Stimulated activated CD4-positive, alpha-beta T cell treated with anti-CD3 and anti-CD28 coated beads, Interleukin-4, amount 100 ng/mL, for 1 hour (primary cell): ENCODE measurements at places on chromosomes 3 and 15.

GRCh38 chr3:171753665-171754408 is 56.4 kb downstream of the PLD1 start:
- no peak for DNase-seq

DNA sequence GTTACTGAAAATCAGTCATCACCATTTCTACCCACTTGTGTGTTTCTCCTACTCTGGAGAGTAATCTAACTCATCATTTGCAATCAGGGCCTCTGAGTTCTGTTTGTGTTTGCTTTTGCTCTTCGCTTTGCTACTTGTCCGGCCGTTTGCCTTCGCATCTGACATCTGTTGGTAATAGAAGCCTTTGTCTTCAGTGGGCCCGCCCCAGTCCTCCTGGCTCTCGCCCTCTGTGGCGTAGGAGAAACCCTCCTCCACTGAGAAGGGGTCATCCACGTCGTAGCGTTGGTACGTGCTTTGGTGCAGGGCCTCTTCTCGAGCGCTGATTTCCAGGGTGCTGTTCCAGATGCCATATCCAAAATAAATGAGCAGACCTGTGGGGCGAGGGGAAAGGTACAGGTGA is 48.3 kb downstream of the CLDN11 start:
- no peak for DNase-seq

DNA sequence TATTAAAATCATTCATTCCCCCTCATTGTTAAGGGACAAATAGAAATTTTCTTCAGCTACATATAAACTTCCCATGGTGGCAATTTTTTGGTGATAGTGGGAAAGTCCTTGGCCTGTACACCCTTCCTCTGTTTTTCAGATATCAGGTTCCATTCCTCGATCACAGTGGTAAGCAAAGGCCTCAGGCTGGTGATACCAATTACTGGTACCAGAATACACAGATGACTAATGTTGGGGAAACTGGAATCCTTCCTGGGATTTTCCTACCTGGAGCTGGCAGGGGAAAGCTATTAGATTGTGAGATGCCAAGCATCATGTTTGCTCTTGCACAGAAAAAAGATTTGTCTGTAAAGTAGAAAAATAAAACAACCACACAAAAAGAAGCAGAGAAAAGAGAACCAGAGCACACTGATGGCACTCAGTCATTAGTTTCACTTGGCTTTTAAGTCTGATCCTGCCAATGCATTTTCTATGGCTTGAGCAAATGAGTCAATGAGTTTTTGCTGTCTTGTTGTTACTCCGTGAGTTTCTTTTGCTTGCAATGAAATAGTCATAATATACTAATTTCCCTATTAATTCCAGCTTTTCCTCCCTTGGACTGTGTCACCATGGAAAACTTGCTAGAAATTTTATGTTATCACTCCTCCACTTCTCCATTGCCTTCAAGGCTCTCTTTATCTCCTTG is 795.0 kb downstream of the ROBO1 start:
- DNase-seq: no peak

DNA sequence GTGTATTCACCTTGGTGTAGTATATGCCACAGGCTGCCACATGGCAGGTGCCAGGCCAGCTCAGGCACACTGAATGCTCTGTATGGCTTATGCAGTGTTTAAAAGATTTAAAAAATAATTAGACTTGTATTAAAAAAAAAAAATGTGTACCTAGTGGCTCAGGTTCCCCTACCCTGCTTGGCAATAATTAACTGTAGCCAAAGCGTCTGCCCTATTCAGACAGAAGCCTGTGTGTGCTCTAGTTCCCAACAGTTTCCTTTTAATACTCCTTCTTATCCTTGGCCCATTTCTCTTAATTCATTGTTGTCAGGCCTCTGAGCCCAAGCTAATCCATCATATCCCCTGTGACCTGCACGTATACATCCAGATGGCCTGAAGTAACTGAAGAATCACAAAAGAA is 752.2 kb upstream of the CFAP20DC start:
- no peak for DNase-seq

- DNase-seq: no peak
These were observed 148.7 kb downstream of the TPRG1 start for GRCh38 chr3:189320511-189320910.

GRCh38 chr3:84904816-84905555 is 53.8 kb upstream of the CADM2 start:
- DNase-seq: no peak

DNA sequence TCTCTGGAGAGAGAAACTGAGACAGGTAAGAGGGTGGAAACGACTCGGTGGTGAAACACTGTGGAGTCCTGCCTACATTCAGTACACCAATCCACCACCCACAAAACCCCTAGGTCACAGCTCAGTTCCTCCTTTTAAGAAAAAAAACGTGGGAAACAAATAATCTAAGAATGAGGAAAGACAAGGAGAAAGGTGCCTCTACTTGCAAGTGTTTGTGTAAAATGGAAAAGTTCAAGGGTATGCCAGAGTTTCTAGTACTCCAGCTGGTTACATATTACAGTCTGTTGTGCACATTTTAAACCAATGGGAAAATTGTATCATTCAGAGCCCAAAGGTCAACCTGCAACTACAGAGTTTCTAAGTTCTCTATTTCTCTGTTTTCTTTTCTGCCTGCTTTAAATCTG is 32.2 kb downstream of the HGD start:
- DNase-seq: no peak

DNA sequence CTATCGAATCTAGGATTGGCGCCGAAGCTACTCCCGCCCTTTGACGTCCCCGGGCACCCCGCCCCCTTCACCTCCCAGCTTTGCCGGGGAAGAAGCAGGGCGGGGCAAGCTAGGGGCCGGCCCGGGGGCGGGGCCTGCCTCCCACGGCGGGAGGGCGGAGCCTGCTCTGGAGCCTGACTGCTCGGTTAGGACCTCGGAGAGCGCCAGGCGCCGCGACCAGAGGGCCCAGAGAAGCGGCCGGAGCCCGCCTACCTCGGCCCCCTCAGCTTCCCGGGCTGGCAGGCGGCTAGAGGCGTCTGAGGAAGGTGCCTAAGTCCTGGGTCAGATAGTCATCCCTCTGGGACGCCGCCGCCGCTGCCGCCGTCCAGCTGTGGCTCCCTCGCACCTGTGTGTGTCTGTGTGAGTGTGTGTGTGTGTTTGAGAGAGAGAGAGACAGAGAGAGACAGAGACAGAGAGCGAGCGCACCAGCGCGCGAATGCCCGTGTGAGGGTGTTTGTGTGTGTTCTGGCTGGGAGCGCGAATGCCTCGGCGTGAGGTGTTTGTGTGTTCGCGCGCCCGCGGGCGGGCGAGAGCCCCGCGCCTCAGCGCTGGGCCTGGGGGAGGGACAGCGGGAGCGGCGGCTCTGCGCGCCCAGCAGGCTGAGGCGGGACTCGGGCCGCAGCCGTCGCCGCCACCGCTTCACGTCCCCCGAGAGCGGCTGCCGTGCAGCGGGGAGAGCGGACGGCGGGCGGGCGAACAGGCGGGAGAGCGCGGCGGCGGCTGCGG is at the start of gene STXBP5L:
Gene STXBP5L (plus strand): TSS at position 176 of the 765 bp plus-strand sequence. CDS start 1,374 bp downstream, outside the sequence.
- DNase-seq: peak; percentile 45

GRCh38 chr15:85941186-85941855 is 138.3 kb upstream of the AGBL1 start:
- no peak for DNase-seq

DNA sequence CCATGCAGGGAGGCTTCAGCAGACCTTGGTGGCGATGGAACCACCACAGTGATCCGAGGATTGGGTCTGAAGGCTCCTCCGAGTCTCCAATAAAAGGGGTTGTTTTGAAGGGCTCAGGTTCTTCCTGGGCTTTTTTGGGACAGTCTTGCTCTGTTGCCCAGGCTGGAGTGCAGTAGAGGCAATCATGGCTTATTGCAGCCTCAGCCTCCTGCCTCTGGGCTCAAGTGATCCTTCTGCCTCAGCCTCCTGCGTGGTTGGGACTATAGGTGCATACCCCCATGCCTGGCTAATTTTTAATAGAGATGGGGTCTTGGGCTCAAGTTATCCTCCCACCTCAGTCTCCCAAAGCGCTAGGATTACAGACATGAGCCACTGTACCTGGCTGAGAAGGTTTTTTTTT is 84.8 kb downstream of the IGF1R start:
- DNase-seq: no peak

GRCh38 chr15:49860101-49860500 is 239.3 kb downstream of the DTWD1 start:
- no peak for DNase-seq

- DNase-seq: peak; percentile 39
These were observed 3.9 kb downstream of the GATA2 start for GRCh38 chr3:128488991-128489673.
